ENCODE measurements at places on chromosomes 4 and X.

GRCh38 chr4:161186012-161186411, 977.8 kb downstream of the FSTL5 start:
- DNase-seq = no peak

DNA sequence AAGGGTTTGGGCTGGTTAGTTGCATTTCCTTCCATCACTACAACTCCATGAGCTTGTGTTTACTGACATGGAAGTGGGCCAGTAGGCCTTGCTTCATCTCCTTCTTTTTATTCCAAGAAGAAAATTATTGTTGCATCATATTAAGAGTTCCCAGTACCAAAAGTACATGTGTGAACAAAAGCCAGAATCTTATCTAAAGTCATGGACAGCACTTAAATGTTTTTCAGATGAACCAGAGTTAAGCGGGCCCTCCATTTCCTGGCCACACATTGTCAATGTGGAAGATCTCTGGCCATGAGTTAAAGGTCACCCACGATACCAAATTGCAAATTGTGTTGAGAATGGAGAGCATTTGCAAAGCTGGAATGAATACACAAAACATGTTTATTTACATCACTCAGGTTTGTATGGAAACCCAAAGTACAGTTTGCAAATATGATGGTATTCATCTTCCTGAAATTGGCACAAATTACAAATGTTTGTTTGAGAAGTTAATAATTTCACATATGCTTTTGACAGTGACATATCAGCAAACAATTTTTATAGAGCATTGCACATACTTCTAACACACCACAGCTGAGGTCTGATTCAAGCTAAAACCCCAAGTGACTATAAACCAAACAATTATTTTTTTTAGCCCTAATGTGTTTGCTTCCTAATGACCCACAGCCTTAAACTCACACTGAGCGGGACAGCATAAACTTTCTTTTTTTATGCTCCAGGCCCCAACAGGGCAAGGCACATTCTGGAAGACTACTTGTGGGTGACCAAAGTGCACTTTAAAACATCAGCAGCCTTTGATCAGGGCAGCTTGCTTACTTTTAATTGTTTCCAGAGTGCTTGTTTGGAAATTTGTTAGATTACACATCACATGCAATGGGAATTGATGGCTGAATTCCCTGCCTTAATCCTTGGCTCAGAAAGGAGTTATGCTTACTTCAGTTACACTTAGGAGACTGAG, 502.9 kb upstream of the SLIT2 start:
- DNase-seq = peak; percentile 7

GRCh38 chrX:72020788-72021187, 110.1 kb downstream of the NHSL2 start:
- DNase-seq = no peak

DNA sequence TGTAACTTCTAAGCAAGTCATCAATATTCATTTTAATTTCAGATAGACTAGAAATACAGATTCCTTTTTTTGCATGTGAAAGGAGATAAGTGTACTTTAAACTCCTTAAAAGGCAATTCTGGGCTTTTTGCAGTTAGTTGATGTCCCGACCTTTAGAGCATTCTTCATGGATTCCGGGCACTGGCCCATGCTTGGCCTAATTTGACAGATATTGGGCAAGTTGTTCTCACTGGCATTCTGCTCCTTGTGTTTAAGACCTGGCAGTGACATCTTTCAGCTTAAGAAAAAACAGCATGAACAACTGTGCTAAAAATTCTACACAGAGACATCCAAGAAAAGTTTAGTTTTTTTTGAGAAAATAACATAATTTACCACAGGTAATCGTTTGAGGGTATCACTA, 1037.2 kb downstream of the PCDH18 start:
- DNase-seq = no peak

DNA sequence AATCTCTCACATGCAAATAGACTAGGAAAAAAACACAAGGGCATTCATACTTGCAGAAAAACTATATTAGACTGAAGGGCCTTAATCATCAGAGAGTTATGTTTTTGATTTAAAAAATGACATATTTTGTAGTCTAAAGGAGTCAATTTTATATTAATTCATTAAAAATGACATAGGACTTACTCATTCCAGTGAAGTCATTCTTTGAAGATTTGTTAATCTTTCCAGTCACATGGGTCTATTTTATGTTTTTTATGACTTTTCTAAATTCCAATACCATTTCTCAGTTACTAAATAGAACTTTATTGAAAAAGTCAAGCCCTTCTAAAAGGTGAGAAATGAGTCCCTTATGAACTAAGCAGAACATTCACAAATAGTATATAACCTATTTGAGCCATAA, 743.8 kb upstream of the INTU start:
- no peak for DNase-seq

DNA sequence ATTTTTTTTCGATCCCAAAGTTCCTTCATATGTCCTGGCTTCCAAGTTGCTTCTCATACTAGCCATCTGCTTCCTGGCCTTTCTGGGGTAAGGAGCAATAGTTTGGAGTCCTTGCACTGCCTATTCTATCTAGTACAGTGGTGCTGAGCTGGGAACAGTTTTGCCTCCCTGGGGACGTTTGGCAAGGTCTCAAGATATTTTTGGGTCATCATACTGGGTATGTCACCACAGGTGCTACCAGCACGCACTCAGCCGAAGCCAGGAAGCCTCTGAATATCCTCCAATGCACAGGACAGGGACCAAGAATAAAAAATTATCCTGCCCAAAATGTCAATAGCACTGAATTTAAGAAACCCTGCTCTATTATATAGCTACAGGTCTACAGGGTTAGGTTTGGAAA, 35.4 kb upstream of the TMSB15B start:
- DNase-seq = no peak

DNA sequence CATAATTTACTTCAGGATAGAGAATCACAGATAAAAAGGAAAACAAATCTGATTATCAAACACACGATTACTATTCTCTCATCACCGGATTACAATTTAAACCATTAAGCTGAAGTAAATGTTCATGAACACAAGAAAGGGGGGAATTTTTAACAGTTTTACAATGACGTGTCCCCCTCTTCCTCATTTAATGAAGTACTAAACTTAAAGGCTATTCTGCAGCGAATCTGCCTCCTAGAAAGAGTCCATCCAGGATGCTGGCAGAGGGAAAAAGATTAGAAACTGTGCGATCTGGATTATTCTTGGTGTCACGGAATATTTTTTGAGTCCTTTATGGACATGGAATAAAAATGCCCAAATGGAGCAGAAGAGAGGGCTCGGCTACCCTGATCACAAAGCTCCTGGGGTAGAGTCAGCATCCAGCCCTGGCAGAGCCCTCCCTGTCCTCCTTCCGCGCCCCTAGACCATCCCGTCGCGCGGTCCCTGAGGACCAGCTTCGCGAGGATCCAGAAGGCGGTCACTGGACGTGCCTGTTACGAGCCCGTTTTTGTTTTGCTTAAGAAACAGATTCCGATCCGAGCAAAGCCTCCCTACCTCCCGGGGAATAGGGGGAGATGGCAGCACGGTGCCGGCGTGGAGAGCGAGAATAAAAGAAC, 1.2 kb downstream of the ELF2 start:
- DNase-seq = no peak

- no peak for DNase-seq
Observed at GRCh38 chr4:6891436-6892170, 18.0 kb upstream of the TBC1D14 start.

DNA sequence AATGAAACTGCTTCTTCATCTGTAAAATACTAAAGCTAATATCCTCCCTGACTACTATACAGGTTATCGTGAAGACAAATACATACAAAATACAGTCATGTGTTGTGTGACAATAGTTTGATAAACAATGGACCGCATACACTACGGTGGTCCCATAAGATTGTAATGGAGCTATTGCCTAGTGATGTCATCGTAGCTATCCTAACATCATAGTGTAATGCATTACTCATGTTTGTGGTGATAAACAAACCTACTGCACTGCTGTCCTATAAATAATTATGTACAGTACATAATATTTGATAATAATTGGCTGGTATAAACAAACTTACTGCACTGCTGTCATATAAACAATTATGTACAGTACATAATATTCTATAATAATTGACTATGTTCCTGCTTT, 5.6 kb upstream of the NEIL3 start:
- DNase-seq = no peak

DNA sequence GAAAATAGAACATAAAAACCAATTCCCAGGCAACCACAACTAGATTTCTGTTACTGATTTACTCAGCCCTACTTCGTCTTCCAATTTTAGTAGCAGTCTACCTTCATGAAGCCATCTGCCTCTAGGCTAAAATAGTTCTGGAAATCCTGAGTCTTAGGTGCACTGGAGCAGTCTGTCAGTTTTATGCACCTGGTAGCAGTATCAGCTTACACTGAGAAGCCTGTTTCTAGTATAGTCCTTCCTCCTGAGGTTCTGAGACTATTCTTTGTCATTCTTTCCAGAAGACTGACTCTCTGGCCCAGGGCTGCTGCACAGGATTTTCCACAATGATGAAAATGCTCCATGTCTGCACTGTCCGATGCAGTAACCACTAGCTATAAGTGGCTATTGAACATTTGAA, 16.9 kb upstream of the HPRT1 start:
- DNase-seq = no peak

DNA sequence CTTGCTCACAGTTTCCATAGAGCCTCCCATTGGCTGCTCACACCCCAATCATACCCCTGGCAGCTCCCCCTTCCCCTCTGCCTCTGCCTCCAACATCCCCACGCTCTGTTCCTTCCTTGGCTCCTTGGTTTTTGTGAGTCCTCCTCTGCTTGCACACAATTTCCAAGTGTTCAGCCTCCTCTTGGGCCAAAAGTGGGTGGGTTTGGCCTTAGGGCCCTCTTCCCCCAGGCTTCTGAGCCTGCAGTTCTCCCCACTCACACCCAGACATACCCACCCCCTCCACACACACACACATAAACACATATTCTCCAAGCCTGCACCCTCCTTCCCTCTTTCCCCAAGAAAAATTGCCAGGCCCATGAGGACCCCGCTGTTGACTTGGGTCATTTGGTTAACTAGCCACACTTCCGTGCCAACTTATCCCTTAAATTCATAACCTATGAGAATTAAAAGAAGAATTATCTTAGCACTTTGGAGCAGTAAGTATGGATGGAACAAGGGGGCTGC, 4.5 kb downstream of the APLN start:
- DNase-seq = no peak

- DNase-seq = no peak
Observed at GRCh38 chr4:153248641-153249198, 44.5 kb downstream of the TRIM2 start.

DNA sequence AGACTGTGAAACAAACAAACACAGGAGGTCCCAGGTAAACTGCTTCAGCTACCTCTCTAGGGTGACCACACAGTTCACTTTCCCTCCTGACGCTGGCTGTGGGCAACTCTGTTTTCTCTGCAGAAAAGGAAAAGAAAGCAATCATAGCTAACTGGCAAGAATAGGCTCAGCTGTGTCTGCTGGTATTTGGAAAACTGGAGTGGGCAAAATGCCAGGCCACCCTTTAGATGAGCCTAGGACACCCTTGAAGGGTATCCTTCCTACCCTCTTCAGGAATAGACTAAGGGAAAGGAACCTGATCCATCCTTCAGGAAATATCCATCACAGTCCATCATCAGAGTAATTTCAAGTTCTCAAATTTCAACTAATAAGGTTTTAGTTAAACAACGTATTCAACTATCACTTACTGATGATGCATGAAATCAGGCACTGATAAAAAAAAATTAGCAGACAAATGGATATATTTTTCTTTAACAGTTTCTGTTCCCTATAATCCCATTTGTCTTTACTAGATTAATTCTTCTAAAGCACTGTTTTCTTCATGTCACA, 60.9 kb downstream of the CAMK2D start:
- no peak for DNase-seq

GRCh38 chr4:171983935-171984805, 171.0 kb downstream of the GALNTL6 start:
- DNase-seq = no peak

DNA sequence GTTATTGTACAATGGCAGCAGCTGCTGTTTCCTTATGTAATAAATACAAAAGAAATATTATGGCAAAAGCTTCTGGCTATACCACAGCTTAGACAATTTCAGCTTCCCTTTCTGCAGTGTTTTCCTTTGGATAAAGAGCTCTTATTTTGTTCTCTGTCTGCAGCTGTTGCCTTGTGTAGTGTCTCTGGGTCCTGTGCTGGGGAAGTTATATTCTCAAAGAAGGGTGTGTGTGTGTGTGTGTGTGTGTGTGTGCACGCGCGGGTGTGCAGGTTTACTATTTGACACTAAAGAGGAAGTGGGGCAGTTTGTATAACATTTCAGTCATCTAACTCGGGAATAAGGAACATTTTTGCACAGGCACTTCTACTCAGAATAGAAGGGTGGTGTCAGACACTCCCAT, 83.6 kb downstream of the REPS2 start:
- DNase-seq = no peak
